Activated naive CD4-positive, alpha-beta T cell treated with anti-CD3 and anti-CD28 coated beads, Interleukin-2, amount 50 U/mL, for 16 hours (primary cell): ENCODE measurements at places on chromosomes 2 and 18.

GRCh38 chr2:173997269-173997668 is 32.1 kb upstream of the SP3 start:
- DNase-seq = no peak

DNA sequence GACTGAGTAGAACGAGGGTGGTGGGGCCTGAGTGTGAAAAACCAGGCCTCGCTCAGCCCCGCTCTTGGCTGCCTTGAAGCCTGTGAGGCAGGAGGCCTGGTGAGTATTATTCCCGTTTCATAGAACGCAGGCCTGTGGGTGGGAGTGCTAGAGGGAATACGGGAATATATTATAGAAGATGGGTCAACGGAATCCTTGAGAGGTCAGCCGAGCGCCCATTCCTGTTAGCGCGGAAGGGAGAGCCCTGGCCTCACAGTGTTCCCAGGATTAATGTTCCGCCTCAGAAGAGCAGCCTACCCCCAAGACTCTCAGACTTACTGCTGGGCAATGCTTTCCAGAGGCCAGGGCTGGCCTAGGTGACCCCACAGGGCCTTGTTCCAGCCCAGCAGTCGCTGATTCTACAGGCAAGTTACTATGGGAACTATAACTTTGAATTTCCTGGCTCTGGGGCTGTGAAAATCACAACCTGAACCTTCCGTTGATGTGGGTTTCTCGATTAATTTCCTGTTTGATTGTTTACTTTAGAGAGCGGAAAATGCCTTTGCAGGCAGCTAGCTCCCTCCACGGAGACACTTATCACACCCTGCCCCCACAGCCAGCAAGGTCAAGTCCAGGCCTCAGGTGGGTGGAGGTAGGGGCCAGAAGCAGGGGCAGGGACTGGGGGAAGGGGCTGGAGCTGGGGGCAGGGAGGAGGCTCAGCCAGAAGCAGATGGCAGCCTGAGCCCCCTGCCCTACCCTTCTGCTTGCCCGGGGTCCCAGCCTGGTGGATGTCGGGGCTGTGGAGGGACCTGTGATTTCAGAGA is 108.3 kb downstream of the SMAD7 start:
- no peak for DNase-seq

DNA sequence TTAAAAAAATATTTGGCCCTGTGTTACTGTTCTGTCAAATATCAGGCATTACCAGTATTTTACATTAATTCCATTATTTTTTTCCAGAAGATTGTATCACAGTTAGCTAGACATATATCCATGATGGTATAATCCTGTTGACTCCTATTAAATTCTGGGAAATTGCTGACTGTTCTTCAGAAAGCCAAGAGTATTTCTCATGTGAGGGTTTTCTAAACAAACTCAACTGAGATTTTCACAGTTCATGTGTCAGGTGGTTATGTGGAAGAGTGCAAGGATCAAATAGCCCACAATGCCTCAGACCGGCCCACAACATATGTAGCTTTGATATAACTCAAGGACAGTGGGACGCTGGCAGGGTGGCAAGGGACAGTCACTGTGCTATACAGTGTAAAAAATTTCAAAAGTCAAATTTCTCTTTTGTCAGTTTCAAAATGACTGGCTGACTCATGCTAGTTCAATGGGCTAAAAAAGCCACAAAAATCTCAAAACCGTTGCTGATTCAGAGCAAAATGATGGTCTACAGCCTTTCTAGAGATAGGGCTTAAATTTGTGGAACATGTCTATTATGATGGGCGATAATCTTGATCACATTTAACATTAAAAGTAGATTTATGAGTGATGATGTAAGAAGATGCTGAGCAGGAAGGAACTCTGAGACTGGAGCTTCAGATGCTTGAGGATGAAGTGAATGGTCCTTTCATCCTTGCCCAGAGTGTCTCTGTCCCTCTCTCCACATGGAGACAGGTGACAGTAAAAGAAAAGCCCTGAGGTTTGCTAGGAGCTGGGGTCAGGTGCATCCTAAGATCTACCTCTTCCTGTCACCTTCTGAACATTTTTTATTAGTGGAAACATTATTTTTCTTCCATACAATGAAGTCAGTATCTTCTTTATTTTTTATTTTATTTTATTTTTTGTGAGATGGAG is 175.8 kb upstream of the PIEZO2 start:
- DNase-seq = no peak

- DNase-seq = peak; percentile 9
Observed at GRCh38 chr2:240460781-240461431, 25.4 kb downstream of the GPC1 start.

- DNase-seq = no peak
Observed at GRCh38 chr18:23238651-23239349, 103.5 kb downstream of the CABLES1 start.

GRCh38 chr2:45176390-45176789 is 167.1 kb upstream of the SIX2 start:
- no peak for DNase-seq

GRCh38 chr18:48028696-48029095 is 98.2 kb upstream of the SMAD2 start:
- DNase-seq = no peak

GRCh38 chr2:224946895-224947294 is 95.4 kb downstream of the DOCK10 start:
- DNase-seq = no peak

GRCh38 chr2:386406-387103 is 98.7 kb upstream of the ALKAL2 start:
- DNase-seq = no peak

DNA sequence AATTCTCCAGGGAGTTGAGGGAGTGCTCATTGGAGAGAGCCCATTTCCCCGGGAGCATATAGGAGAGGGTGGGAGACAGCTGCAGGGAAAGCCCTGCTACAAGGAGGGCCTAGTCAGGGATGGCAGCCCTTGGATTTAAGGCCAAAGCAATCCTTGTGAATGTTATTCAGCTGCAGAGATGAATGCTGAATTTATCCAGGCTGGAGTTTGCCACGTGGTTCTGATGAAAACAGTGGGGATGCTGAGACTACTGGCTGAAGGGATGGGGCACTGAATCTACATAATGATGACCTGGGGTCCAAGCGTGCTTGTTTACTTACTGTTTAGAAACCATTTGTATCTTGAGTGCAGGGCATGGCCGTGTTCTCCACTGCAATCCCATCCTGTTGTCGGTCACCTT is 35.6 kb upstream of the RNF149 start:
- DNase-seq = no peak

DNA sequence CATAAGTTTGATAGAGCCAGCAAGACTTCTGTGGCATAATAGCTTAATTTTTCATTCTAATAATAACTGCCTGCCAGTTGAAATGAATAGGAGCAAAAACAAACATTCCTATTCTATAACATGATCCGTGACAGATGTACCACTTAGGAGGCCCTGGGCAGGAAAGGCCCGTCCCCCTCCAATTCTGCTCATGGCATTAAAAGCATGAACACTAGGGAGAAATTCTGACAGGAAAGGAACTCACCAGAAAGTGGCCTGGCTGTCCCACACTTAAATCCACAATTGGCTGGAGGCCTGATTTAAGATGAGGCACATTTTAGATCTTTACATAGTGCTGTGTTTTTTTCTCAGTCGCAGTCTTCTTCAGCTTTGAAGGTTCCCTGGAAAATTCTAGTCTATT is 261.9 kb upstream of the ETAA1 start:
- no peak for DNase-seq

GRCh38 chr2:106531676-106532214 is 44.6 kb downstream of the CD8B2 start:
- DNase-seq = no peak

DNA sequence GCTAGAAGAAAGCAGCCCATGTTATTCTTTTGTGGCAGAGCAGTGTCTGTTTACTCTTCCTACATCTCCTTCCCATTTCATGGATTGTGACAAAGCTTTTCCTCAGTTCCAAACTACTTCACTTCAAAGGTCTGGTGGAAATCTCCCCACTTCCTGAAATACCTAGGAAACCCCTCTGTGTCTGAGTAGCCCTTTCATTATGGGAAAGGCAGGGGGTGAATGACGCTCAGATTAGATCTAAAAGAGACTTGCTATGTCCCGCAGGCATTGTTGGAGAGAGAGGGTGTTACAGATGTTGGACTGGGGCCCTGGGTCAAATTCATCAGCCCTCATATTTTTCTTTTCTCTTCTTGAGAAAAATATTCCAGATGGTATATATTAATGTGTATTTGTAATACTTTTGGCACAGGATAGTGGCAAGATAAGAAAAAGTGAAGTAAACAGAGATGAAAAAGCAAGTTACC is 675.0 kb downstream of the IRS1 start:
- DNase-seq = no peak

GRCh38 chr2:106575955-106576354 is 88.8 kb downstream of the CD8B2 start:
- DNase-seq = no peak

DNA sequence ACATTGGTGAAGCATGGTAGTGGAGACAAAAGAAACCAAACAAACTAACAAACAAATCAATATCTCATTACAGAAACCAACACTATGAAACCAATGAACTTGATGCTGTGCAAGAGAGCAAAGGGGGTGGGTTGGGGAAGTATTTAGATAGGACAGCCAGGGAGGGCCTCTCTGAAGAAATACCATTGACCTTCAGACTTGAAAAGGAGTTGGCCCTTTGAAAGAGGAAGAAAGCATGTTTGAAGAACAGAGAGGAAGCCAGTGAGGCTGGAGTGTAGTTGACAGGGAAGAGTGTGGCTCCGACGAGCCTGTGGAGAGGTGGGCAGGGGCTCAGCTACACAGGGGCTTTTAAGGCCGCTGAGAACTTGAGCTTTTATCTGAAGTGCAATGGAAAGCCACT is 151.0 kb upstream of the GATA6 start:
- no peak for DNase-seq

GRCh38 chr2:39693245-39693644 is 27.5 kb downstream of the TMEM178A start:
- DNase-seq = no peak

GRCh38 chr2:100730290-100730868 is 89.6 kb upstream of the NPAS2 start:
- peak; percentile 59 for DNase-seq

DNA sequence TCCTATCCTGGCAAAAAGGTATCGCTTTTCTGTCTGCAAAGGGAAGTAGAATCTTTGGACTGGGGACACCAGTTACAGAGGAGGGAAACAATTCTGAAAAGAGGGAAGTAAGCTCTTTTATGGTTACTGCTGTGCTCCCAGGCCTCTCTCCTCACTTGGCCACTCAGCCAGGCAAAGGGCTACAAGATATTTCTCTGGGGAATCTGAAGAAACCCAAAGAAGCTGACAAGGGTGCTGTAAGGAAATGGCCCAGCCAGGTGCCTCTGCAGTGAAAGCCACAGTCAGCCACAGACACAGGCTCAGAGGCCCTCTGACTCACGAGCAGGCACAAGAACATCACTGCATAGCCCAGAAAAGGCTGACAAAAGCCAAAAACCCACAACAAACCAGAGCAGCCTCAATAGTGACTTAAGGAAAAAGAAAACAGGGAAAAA is 5.8 kb downstream of the HDLBP start:
- DNase-seq = peak; percentile 59

GRCh38 chr2:181628590-181629585 is 28.0 kb downstream of the CERKL start:
- no peak for DNase-seq

DNA sequence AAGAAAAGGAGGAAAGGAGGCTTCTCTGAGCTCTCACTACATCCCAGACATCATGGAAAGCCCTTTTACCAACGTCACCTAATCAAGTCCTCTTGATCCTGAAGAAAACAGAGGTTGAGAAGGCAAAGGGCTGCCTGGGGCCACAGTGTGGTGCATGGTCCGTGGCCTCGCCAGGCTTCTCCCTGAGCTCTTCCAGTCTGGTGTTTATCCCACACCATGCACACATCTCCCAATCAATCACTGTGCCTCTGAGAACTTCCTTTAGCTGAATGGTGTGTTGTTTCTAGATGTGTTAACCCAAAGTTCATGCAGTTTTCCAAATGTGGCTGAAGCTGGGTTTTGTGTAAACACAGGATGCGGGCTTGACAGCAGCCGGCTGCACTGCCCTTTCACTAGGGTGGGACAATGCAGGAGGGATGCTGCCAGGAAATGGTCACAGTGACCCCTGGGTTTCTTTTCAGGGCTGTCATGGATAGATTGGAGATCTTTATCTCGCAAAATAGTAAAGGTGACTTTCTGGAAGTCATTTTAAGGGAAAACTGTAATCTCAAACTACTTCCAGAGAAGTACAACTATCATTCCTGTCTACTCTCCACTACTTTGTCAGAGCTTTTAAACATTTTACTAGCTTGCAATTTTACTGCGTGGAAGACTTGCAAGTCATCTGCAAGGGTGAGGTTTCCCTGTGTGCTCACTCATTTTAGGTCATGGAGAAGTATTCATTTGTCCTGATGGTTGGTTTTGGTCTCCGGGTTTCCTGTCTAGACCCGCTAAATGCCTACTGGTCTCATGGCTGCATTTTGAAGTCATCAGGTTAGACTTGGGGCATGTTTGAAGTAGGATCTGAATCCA is 54.6 kb downstream of the IL1R2 start:
- DNase-seq = no peak

- no peak for DNase-seq
Observed at GRCh38 chr2:178163395-178163794, 30.9 kb upstream of the OSBPL6 start.

- DNase-seq = no peak
Observed at GRCh38 chr2:21552981-21553380, 429.2 kb downstream of the TDRD15 start.

DNA sequence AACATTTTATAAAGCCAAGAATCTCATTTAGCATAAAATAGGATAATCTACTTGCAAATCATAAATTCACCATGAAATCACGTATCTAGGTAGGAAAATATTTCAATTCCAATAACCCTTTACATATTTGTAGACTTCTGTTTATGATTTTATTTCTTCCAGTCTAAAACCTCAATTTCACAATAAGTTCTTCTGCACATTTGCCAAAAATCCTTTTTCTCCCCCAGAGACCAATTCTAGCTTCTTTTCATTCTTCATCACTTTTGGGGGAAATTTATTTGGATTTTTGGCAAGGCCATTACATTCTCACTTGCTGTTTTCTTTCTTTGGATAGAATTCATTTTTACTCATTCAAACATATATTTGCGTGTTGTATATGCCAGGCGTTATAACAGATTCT is 86.8 kb downstream of the SPRED2 start:
- DNase-seq = no peak

DNA sequence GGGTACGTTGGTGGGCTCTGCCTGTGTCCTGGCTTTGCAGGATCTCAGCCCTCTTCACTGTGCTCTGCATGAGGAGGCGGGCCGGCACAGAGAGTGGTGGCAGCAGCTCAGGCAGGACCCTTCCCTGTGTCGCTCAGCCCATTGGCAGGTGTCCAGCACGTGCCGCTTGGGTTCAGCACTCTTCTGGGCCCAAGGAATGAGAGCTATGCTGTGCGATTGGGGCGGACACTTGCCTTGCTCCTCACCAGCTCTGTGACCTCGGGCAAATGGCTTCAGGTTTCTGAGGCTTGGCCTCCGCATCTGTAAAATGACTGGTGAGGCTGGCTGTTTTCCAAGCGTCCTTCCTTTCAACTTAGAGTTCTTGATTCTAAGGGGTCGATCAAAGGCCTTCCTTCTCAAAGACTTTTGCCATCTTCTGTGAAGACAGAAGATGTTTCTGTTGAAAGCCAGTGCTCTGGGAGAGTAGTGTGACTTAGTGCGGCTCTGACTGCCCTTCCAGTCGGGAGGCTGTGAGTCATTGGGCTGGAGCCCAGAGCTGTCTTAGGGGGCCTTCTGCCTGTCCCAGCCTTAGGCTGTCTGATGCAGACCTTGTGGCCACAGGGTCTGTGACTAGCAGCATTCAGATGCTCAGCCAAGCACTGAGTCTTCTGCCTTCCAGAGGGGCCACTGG is 35.6 kb downstream of the GLI2 start:
- DNase-seq = peak; percentile 4
